ENCODE measurements at places on chromosomes 2 and 18.
A peak's percentile ranks its signal among the peaks of the same experiment; 100 is the strongest.

DNA sequence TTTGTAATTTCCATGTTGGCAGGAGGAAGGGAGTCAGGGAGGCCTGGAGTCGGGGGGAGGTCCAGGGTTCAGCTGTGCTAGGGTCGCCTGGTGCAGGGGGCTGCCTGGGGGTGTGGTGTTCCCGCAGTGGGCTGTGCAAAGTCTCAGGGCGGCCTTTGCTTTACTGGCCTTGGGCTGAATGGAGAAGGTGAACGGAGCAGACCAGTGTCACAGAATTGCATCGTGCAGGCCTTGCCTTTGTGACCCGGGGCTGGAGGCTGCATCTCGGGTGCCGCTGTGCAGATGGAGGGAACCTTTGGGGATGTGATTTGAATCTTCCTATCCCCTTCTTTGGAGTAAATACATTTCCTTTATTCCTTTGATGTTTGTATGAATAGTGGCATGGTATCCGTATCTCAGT, 8.8 kb downstream of the SNTG2 start:
- DNase-seq, result no peak

DNA sequence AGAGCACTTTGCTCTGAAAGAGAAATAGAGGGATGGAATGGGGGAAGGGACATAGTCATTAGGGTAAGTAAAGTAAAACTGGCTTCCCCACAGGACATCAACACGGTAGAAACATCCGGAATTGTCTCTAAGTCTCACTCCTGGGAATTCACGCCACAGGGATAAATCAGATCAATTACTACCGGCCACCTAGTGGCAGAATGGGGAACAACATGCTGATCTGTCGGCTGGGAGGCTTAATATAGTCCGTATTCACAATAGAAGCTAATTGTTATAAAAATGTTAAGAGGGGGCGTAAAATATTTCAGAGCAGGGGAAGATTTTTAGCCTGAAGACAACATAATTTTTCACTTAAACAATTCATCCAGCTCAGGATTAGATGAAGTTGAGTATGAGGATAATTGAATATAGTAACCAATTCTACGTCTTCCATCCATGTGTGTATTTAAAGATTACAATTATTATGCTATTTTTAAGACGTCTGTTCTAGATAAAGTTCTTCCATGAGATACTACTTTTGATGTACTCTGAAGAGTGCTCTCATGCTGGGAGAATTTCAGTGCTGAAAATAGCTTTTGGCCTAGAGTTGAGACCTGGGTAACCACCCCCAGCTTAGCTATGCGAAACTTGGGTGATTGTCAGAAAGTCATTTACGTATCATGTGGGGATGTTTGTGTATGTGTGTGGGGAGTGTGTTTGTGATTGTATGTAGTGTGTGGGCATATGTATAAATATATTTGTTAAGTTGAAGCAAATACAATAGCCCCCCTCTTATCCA, 65.7 kb downstream of the LRRTM1 start:
- DNase-seq, result no peak

GRCh38 chr2:191150230-191150599, 579 bp downstream of the STAT4 start:
- peak; percentile 9 for DNase-seq

GRCh38 chr2:225282858-225283710, 116.4 kb upstream of the NYAP2 start:
- no peak for DNase-seq

DNA sequence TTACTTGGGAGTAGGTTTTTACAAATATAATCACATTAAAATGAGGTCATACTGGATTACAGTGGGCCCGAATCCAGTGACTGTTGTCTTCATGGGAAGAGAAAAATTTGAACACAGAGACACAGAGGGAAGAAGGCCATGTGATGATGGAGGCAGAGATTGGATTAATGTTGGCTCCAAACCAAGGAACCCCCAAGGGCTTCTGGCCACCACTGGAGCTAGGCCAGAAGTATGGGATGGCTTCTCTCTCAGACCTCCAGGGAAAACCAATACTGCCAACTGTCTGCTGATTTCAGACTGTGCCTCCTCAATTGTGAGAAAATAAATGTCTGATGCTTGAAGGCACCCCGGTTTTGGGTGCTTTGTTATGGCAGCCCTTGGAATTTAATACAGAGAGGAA, 76.0 kb downstream of the ALPK2 start:
- DNase-seq, result no peak

- DNase-seq, result no peak
Observed at GRCh38 chr2:72951303-72952095, 34.2 kb downstream of the EMX1 start.

DNA sequence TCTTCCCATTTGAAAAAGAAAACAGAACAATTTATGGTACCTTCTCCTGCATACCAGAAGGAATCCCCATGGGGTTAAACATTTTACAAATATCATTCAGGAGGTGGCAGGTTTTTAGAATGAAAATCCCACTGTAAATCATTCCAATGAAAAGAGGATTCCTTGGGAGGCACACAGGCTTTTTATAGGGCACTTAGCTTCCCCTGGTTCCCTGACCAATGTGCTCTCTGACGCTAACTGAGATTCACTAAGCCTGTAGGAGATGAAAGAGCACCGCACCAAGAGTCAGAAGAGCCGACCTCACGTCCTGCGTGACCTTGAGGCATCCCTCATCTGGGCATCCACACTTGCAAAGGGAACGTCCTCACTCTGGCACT, 82.5 kb downstream of the CMPK2 start:
- no peak for DNase-seq

- DNase-seq, result no peak
Observed at GRCh38 chr18:76429262-76430126, 65.5 kb downstream of the ZNF516 start.

DNA sequence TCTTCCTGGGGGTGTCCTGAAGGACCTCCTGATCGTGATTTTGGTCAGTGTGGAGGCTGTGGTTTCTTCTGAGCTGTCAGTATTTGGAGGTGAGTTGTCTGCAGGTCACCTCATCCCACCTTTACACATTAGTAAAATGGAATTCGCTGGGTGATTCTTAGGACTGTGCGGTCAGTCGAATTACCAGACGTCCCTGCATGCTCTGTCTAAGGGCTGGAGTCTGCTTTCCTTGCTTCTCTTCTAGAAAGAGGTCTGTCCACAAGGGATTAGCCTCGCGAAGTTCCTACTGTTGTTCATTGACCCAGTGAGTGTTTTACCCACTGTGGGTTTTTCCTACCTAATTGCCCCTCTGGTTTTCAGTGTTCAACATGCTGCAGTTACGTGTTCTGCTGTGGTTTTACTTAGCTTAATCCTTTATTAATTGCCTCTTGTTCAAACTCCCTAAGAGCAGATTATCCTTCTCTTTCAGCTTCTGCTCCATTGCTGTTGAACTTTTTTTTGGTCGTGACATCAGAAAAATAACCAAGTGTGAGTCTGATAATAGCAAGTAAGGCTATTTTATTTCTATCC, 183.4 kb downstream of the NEDD4L start:
- DNase-seq, result no peak

DNA sequence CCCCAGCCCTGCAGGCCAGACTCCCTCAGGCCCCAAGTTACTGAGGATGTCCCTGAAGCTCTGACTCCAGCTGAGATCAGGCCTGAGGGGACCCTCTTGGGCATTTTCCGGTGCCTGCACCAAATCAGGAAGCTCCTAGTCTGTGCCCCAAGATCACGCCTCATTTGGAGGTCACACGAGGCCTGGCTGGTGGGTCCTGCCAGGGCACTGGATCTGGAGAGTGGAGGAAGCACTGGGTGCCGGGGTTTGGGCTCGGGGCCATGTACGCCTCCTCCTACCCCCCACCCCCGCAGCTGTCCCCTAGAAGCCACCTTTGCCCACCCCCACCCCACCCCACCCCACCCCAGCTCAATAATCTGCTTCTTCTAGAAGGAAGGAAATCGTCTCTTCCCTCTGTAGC, 16.2 kb downstream of the SH2D6 start:
- no peak for DNase-seq

DNA sequence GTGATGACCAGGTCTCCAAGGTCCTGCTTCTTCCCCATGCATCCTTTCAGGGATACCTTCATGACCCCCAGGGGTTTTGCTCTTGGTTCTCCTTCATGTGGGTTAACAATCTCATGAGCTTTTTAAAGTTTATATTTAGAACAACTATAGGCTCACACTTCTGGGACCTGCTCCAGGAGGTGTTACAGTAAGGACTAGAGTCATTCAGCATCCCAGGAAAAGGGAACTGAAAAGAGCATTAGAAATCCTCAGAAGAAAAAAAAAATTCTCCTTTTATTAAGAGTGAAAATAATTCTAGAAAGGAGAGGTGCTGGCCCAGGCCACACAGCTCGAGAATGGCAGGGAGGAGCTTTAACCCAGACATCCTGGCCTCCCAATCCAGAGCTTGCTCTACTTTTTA, 66.5 kb downstream of the SETBP1 start:
- no peak for DNase-seq

GRCh38 chr18:37464257-37464656, 101.3 kb downstream of the CELF4 start:
- no peak for DNase-seq

- DNase-seq, result no peak
Observed at GRCh38 chr2:202337706-202338346, 38.3 kb upstream of the BMPR2 start.

- DNase-seq, result no peak
Observed at GRCh38 chr2:167550448-167550847, 662.2 kb downstream of the XIRP2 start.

GRCh38 chr2:151118269-151118668, 143.4 kb downstream of the RBM43 start:
- DNase-seq, result no peak

DNA sequence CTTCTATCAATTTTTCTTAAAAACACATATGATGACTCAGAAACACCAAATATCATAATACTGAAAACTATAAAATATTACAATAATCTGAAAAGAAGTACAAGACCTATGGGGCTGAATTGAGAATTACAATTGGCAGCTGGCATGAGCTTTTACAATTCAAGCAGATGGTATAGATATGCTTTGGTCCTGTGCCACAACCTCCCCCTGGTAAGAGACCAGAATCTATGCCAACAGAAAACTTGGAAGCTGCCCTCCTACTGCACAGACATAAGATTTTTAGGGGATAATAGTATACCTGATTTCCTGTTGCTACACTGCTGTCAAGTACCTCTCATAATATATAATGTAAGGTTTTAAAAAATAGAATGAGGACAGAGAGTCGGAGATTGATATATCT, 46.8 kb upstream of the CDH7 start:
- DNase-seq, result no peak

GRCh38 chr2:170812710-170813600, 3.7 kb upstream of the GAD1 start:
- no peak for DNase-seq

DNA sequence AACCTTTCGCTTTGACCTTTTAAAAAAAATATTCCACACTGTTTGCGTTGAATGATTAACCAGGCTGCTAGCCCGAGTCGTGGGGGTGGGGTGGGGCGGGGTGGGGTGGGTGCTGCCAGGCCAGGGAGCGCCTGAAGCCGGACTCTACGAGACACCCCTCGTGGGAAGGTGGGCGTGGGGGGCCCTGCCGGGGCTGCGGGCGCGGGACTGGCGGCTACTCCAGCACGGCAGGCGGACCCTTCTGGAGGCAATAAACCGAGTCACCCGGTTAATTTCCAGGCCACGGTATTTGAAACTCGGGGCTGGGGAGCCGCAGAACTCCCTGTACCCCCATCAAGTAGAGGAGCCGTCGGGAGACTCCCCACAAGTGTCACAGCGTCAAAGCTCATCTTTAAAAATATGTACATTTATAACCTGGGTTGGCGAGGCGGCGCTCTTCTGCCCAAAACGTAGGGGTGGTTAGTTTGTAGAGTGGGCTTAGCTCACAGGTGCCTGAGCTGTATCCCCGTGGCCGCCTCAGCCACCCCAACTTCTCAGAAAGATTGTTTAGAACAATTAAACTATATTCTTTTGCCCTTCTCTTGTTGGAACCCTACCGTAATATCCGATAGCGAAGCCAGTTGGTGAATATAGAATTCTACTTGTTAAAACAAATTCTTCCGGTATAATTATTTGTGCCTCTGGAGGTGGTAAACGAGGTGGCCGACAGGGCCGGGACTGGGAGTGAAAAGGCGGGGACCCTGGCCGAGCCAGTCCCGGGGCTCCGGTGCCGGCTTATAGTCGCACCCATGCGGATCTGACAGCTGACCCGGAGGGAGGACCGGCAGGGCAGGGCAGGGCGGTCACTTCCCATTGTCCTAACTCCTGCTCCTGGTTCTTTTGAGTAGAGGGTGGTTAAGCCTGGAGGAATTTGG, 1.4 kb downstream of the B3GNT2 start:
- no peak for DNase-seq

DNA sequence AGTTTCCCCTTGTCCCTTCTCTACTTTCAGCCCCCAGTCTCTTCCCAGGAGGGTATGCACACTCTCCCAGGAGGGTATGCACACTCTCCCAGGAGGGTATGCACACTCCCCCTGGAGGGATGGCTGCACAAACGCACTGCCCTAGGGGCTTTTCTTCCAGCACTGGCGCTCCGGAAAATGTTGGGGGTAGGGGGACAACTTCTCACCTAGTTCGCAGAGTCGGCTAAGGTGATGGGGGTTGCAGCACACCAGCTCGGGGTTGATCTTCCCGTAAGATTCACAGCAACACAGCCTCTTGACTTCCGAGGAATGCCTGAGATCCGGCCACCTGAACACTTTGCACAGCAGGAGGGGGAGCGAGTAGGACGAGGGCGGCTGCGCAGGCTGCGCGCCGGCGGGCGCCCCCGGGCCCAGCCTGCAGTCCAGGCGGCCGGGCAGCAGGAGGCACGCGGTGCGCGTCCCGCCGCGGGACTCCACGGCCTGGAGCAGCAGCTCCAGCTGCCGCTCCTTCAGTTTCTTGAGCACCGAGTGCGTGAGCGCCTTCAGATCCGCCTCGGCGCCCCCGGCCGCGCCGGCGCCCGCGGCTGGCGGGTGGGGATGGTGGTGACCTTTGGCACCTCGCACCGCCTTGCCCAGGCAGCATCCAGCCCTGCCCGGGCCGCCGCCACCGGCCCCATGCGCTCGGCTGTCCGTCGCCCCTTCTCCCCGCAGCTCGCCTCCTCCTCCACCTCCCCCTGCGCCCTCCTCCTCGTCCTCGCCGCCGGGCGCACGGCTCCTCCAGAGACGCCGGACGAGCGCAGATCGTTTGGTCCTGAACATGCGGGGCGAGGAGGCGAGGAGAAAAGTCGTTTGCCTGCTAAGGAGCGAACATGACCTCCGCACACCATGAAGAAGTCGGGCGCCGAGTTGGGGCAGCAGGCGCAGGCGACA, 894 bp downstream of the SMAD7 start:
- DNase-seq, result no peak

GRCh38 chr2:28294451-28294850, 98.2 kb upstream of the FOSL2 start:
- no peak for DNase-seq

- no peak for DNase-seq
Observed at GRCh38 chr2:215772003-215772402, 241.3 kb downstream of the MREG start.

GRCh38 chr2:232103140-232103737, 141.7 kb downstream of the DIS3L2 start:
- no peak for DNase-seq

Data from stimulated activated CD8-positive, alpha-beta memory T cell treated with anti-CD3 and anti-CD28 coated beads, Interleukin-15, amount 100 ng/mL, for 24 hours (primary cell).